ENCODE measurements at places on chromosomes 16 and 17.

DNA sequence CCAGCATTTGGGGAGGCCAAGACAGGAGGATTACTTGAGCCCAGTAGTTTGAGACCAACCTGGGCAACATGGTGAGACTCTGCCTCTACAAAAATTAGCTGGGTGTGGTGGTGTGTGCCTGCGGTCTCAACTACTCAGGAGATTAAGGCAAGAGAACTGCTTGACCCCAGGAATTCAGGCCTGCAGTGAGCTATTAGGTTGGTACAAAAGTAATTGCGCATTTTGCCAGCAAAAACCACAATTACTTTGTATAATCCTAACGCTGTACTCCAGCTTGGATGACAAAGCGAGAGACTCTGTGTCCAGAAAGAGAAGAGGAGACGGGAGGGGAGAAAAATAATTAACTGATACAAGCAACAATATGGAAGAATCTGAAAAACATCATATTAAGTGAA lies 32.7 kb downstream of the YWHAE start:
- no peak for DNase-seq

DNA sequence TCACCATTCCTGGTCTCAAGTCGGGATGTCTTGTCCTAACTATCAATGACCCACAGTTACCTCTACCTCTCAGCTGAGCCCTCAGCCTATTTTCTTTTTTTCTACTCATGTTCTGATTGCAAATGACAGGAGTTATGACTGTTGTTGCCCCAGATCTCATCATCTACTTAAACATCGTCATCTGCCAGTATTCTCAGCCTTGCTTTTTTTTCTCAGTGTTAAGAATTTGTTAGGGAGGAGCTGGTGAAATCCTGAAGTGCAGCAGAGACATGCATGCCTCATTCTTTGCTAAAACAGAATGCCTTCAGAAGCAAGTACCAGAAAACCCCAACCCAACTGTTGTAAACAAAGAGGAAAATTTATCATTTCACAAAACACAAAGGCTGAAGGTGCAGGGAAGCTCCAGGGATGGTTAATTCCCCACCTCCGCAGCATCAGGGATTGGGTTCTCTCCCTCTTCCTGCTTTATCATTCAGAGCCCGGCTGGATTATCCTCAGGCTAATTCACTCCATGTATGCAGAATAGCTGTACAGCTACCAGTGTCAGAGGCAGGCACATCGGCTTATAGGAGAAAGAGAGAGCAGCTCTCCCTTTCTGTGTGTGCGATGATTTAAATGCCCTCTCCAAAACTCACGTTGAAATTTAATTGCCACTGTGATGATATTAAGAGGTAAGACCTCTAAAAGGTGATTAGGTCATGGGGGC lies 540.8 kb upstream of the HSBP1 start:
- no peak for DNase-seq

GRCh38 chr16:54879681-54880080 lies 51.0 kb upstream of the IRX5 start:
- DNase-seq, result no peak

DNA sequence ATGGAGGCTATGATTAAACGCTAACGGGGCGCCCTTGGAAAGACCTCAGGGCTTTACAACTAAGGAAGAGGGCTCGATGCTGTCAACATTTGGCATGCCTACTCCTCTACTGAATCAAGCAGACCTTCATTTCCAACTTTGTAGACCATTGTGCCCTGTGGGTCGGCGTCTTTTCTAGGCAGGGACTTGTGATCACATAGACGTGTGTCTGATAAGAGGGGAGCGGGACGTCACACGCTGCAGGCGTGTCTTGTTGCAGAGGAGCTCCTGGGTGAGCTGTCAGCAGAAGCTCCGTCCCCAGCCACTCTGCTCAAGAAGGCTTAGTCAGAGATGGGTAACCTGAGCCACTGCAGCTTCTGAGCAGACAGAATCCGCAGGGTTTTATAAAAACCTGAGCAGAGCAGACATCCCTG lies 2.8 kb downstream of the MAPK8IP3 start:
- DNase-seq, result no peak

GRCh38 chr17:82596837-82597672 lies 51.2 kb downstream of the WDR45B start:
- DNase-seq, result no peak

Measured in HS-5 (cell line).